Daoy (cell line): ENCODE measurements at places on chromosomes 1 and 21. TPM values are rescaled to one million over a fixed set of nuclear protein-coding genes. Genes with fewer than 3 reads are reported as not detected.

Gene TCHH
- total RNA-seq: 0.29 TPM in 1 of 2 replicates, not detected in the other

Gene PPP1R15B
- total RNA-seq: 22.5 and 30.7 TPM in 2 replicates

Gene VAV3
- 2.4 and 3.8 TPM in 2 replicates for total RNA-seq

Gene MTHFR
- total RNA-seq: 4.7 and 8.6 TPM in 2 replicates
